ENCODE measurements at places on chromosomes 16 and 17.

DNA sequence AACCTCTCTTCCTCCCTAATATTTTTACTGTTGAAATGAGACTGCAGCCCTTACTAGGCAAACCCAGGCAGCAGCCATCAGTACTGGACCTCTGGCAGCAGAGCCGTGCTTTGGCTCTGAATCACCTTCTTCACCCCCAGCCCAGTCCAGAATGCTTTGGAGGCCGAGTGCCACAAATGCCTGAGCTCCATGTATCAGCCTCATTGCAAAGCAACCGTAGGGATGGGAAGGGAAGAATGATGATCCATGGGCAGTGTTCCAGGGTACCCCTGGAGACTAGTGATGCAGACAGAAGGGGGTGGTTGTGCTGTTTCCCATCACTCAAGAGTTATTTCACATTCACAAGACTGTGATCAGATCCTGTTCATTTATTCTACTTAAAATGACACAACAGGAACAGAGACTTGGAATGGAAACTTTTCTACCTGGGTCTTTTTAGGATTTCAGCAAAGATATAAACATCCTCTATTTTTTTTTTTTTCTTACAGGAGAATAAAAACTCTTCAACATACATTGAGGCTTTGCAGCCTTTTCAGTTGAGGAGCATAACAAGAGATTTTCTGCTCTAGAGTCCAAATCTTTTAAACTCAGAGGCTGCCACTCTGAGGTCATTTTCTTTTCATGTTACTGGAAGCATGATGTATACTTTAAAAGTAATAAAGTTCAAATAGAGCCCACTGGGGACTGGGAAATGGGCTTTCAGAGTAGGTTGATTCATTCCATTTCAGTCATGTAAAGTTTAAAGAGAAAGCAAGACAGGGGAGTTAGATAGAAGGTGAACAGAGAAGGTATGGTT lies 138.3 kb downstream of the KCNJ2 start:
- no peaks in the 10 kb centered on the region for H3K27me3 ChIP-seq
- H3K36me3 ChIP-seq = no peaks in the 10 kb centered on the region
- H3K4me1 ChIP-seq = peaks cover 9% of the 10 kb centered on the region
- no peak for DNase-seq
- H3K27ac ChIP-seq = no peak overlapping the region
- H3K4me3 ChIP-seq = no peak overlapping the region

GRCh38 chr17:40312893-40313667 lies 4.1 kb downstream of the RARA start:
- H3K36me3 ChIP-seq = no peaks in the 10 kb centered on the region
- no peaks in the 10 kb centered on the region for H3K27me3 ChIP-seq
- no peak for DNase-seq
- H3K27ac ChIP-seq = peak overlapping the region; percentile 81

DNA sequence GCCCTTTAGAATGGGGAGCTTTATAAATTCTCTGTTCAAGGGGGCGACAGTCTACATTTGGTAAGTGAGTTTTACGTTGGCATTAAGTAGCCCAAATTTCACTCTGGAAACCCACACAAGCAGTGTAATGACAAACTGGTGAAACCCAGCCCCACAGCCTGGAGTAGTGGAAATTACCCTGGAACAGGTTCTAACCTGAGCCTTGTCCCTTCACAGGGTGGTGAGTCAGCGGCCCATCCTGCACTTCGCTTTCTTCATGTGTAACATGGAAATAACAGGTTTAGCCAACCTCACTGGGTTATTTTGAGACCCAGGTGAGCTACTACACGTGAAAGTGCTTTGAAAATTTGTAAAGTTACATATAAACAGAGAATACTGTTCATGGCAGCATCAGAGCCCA lies 3.5 kb upstream of the TLCD3A start:
- no peaks in the 10 kb centered on the region for H3K36me3 ChIP-seq
- no peaks in the 10 kb centered on the region for H3K27me3 ChIP-seq
- no peak for DNase-seq
- no peak overlapping the region for H3K4me3 ChIP-seq

GRCh38 chr17:44120851-44121605 lies 2.4 kb downstream of the HDAC5 start:
- no peak overlapping the region for H3K4me3 ChIP-seq
- H3K27me3 ChIP-seq = no peaks in the 10 kb centered on the region
- H3K27ac ChIP-seq = no peak overlapping the region
- peaks cover 6% of the 10 kb centered on the region for H3K36me3 ChIP-seq
- peak; percentile 39 for DNase-seq

DNA sequence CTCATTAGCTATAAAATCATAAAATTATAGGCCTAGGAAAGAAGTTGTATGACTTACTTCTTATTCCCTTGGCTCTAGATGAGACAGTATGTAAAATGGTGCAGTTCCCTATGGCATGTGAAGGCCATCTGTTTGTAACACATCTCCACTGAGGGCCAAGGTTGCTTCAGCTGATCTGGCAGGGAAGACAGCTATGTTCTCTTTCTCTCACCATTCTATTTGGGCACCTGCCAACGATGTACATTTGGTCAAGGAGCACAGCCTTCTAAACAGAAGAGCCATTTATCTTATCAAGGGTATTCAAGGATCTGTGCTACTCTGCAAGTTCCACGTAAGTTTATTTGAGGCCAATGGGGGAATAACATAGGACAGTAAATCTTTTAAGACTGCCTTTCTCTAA lies 129.8 kb upstream of the TOM1L1 start:
- no peak overlapping the region for H3K27ac ChIP-seq
- H3K36me3 ChIP-seq = no peaks in the 10 kb centered on the region
- H3K4me1 ChIP-seq = no peaks in the 10 kb centered on the region
- no peak for DNase-seq
- H3K4me3 ChIP-seq = no peak overlapping the region

DNA sequence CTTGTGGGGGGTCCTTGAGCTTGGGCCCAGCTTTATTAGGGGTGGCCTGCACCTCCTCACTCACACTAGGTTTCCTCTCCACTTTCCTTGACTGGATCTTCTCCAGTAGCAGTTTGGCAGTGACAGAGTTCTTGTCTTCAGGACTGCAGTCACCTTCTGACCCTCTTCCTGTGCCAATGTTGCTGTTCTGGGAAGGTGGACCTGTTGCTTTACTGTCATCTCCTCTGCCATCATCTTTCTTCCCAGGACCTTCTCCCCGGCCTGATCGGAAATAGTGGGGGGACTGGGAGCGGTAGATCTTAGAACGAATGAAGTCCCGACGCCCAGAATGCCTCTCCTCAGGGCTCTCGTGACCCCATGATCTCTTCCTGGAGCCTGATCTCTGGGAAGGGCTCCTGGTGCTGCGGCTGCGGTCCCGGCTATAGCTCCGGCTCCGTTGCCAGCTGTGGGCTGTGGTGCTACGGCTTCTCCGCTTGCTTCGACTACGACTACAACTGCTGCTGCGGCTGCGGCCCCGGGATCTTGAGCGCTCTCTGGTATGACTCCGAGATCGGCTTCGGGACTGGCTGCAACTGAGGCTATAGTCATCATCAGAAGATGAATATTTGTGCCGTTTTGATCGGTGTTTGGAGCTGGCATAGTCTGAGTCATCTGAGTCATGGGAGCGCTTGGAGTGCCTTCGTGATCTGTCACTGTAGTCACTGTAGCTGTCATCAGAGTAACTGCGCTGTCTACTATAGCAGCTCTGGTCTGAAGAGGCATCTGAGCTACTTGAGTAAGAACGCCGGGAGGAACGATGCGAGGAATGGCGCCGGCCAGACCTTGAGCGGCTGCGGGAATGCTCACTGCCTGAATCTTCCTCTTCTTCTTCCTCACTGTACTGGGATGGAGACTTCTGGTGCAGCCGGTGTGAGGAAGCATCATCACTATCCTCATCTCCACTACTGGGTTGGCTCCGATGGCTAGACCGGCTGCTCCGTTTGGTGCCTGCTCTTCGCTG lies 9.5 kb upstream of the ITGA2B start:
- H3K27me3 ChIP-seq = no peaks in the 10 kb centered on the region
- peaks cover 31% of the 10 kb centered on the region for H3K36me3 ChIP-seq
- no peak for DNase-seq
- H3K27ac ChIP-seq = no peak overlapping the region
- no peak overlapping the region for H3K4me3 ChIP-seq

DNA sequence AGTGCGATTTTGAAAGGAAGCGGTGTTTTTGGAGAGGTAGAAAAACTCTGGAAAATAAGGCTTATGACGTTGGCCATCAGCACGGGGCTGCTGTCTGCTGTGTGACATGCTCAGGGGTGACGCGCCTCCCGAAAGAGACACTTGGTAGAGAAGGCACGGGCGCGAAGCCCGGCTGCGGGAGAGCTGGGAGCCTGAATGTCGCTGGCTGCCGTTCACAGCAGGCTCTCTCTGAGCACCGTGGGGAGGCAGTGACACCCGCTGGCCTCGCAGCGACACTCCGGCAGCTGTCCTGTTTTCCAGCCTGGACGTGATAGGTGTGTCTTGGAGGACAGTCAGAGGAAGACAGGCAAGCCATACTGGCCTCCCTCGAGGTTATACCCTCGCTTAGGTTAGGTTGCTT lies 759.1 kb upstream of the RBFOX1 start:
- H3K4me3 ChIP-seq = no peak overlapping the region
- H3K27ac ChIP-seq = no peak overlapping the region
- no peaks in the 10 kb centered on the region for H3K27me3 ChIP-seq

- peaks cover 9% of the 10 kb centered on the region for H3K4me1 ChIP-seq
- H3K36me3 ChIP-seq = peaks cover 3% of the 10 kb centered on the region
- peak overlapping the region; percentile 57 for H3K4me3 ChIP-seq
- H3K27ac ChIP-seq = peak overlapping the region; percentile 93
Measured at GRCh38 chr17:57084361-57084801, 665 bp upstream of the AKAP1 start.

DNA sequence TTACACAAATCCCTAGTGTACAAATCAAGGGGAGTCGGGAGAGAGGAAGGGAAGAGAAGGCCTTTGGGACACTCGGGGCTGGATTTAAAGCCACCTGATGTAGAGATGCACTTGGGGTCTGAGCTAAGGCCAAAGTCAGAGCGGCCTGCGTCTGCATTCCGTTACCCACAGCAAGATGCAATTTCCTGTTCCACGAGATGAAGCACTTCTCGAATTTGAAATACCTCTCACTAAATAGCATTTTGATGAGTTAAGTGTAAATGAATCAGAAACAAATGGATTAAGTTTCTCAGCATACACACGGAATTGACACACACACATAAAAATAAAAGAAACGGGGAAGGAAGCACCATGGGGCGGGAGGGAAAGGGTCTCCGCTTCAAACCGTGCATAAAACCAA lies 386.0 kb downstream of the SOX9 start:
- H3K4me3 ChIP-seq = no peak overlapping the region
- no peak for DNase-seq
- H3K4me1 ChIP-seq = no peaks in the 10 kb centered on the region

DNA sequence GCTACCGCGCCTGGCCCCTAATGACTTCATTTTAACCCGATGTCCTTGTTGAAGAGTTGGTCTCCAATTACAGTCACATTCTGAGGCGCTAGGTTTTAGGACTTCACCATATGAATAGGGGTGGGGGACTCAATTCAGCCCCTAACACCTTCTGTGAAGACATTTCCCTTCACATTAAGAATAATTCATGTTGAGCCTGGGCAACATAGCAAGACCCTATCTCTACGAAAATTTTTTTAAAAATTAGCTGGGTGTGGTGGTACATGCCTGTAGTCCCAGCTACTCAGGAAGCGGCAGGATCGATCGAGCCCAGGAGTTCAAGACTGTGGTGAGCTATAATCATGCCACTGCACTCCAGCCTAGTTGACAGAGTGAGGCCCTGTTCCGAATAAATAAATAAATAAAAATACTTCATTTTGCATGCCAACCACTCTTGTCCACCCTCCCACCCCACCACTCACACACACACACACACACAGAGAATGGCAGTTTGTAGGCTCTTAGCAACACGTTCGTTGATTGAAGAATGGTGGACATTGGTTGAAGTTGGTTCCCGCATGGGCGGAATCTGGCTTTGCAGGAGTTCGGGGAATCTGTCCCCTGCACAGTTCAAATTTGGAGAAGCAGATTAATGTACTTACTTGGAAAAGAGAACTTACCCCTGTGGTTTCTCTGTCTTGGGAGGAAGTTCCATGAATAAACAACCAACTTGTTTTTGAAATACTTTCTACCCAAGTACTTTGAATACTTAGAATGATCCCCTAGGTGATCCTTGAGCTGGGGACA lies 27.8 kb upstream of the TVP23A start:
- peaks cover under 1% of the 10 kb centered on the region for H3K27me3 ChIP-seq
- H3K27ac ChIP-seq = peak overlapping the region; percentile 74
- no peaks in the 10 kb centered on the region for H3K4me1 ChIP-seq
- H3K4me3 ChIP-seq = no peak overlapping the region
- DNase-seq = no peak

DNA sequence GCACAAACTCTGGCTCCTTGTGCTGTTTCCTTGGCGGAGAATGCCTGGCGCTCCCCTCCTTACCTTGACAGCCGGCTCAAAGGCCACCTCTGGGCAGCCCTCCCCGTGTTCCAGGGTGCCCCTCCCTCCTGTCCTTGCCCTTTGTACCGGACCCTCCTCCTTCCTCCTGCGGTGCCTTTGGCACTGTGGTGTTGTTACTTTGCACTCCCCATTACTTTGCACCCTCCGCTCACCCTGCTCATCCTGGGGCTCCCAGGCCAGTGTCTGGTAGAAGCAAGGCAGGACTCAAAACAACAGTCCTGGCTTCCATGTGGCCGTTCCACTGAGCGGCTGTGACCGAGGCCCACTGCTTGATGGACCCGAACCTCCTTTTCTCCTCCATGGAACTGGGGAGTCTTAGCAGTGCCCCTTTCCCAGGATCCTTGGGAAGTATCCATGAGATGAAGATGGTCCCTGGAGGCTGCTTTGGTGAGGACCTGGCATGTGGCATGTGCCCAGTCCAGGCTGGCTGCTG lies 147.8 kb downstream of the CMIP start:
- H3K4me3 ChIP-seq = no peak overlapping the region
- no peak for DNase-seq
- no peak overlapping the region for H3K27ac ChIP-seq
- no peaks in the 10 kb centered on the region for H3K4me1 ChIP-seq

- no peaks in the 10 kb centered on the region for H3K27me3 ChIP-seq
- no peak overlapping the region for H3K27ac ChIP-seq
- H3K36me3 ChIP-seq = no peaks in the 10 kb centered on the region
- DNase-seq = no peak
- no peaks in the 10 kb centered on the region for H3K4me1 ChIP-seq
Measured at GRCh38 chr16:82874672-82875071, 247.9 kb downstream of the CDH13 start.

- no peak overlapping the region for H3K4me3 ChIP-seq
- no peaks in the 10 kb centered on the region for H3K36me3 ChIP-seq
- DNase-seq = no peak
- no peaks in the 10 kb centered on the region for H3K27me3 ChIP-seq
- H3K27ac ChIP-seq = no peak overlapping the region
Measured at GRCh38 chr17:72696156-72696555, 396.3 kb downstream of the SLC39A11 start.

DNA sequence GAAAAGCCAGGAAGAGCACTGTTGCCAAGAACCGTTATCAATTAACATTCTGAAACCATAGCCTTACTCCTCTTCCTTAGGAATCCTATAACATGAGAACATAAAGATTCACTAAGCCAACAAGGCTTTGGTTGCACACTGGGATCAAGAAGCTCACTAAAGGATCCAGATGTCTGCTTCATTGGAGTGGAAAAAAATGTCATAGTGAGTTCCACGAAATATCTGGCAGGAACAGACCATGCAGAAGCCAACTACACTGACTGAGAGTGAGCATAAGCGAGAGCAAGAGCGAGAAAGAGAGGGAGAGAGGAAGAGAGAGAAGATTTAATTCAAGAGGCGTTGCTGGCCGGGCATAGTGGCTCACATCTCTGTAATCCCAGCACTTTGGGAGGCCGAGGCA lies 13.4 kb upstream of the MEIOC start:
- no peak overlapping the region for H3K27ac ChIP-seq
- no peaks in the 10 kb centered on the region for H3K4me1 ChIP-seq
- no peak for DNase-seq

GRCh38 chr16:84220851-84221250 lies 19.0 kb downstream of the KCNG4 start:
- no peak for DNase-seq
- no peaks in the 10 kb centered on the region for H3K27me3 ChIP-seq
- H3K36me3 ChIP-seq = no peaks in the 10 kb centered on the region
- H3K4me1 ChIP-seq = no peaks in the 10 kb centered on the region

All from lung (tissue), 17 donors.